Stimulated activated CD4-positive, alpha-beta T cell treated with anti-CD3 and anti-CD28 coated beads, Interleukin-1b, Interleukin-23, amount 100 ng/mL, for 1 hour (primary cell): ENCODE measurements at places on chromosomes 3 and 15.

DNA sequence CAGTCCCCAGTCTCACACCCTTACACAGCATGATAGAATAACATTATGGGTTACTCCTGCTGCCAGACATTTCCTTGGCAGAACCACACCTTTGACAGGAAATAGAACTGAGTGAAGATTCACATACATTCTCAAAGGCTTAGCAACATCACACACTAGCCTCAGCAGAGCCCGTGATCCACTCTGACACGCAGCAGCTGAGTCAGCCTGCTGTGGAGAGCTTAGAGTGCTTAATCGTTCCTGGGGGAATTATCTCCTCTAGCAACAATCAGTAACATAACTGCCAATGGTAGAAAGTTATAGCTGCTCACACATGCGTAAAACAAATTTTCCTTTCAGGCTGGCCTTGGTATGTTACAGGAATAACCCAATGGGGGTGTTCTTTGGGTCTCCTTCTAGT is 382.1 kb downstream of the GAP43 start:
- no peak for DNase-seq

- DNase-seq: no peak
Observed at GRCh38 chr3:77066829-77067228, 26.9 kb downstream of the ROBO2 start.

- DNase-seq: no peak
Observed at GRCh38 chr3:100226712-100227429, 33.9 kb upstream of the TBC1D23 start.

GRCh38 chr3:79769229-79769628 is 1.4 kb upstream of the ROBO1 start:
- DNase-seq: no peak

GRCh38 chr15:41799488-41799805 is 25.2 kb downstream of the MAPKBP1 start:
- no peak for DNase-seq

GRCh38 chr3:185381320-185382058 is 18.6 kb downstream of the MAP3K13 start:
- no peak for DNase-seq

GRCh38 chr3:25025236-25025635 is 402.8 kb upstream of the RARB start:
- DNase-seq: no peak

DNA sequence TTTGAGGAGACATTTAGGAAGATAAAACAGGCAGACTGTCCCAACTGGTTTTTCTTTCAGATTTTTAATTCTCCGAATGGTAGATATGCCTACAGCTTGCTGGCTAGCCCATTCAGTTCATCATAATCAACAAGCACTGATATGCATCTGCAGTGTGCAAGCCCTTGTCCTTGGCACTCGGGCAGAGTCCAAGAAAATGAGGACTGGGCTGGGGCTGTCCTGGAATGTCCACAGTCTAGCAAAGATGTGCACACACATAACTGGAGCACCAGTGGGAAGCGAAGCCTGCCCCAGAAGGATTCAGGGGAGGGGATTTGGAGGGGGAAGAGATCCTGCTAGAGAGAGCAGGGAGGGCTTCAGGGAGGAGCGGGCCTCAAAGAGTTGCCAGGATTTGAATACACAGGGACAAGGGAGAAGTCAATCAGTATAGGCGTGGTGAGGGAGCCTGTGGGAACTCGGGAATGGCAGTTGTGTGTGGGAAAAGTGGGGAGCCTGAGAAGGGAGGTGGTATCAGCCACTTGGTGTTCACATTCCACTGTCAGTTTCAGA is 8.7 kb downstream of the FAH start:
- no peak for DNase-seq

DNA sequence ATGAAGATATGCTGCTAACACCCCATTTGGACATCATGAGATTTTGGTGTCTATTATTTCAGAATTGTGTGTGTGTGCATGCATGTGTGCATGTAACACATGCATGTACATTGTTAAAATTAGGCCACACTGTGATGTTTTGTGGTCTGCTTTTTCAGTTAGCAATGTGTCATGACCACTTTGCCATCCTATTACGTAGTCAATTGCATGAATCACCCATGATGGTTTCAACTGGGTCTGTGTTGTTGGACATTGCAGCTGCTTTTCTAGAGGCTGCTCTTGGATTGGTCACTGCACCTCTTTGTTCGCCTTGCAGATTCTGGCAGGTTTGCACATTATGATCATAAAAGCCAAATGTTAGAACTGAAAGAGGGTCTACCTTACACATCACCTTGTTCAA is 101.0 kb upstream of the THBS1 start:
- DNase-seq: no peak

GRCh38 chr3:192033246-192033645 is 572.3 kb downstream of the PYDC2 start:
- no peak for DNase-seq

- peak; percentile 22 for DNase-seq
Observed at GRCh38 chr3:45592830-45593707, 1.5 kb upstream of the LIMD1 start.

GRCh38 chr3:194084284-194084683 is 51.7 kb upstream of the HES1 start:
- DNase-seq: no peak

DNA sequence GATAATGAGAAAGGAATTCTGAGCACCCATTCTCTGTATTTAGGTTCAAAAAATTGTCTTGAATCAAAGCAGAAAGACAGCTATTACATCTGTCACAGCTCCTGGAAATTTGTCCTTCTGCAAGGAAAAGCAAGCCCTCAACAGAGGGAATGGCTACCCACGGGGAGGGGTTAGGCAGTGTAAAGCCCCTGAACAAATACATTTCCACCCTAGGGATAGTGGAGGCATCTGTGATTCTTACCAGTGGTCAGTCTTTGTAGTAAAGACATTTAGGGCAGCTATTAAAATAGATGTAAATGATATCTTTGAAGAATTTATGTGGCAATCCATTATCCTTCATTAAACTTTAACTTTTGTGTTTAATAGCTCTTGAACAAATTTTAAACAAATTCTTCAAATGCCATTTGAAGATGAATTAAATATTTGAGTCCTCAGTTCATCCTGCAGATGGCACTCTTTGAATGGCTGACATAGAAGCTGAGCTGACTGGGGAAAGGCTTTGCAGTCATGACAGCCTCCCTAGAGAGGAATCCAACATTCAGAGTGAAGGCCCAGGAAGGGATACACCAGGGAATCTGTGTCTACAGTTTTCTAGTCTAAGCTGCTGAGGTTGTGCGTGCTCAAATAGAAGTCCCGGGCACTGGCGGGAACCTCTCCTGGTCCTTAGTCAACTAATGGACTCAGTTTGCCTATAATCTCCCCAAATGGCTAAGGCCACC is 359.7 kb upstream of the ROPN1 start:
- DNase-seq: no peak

DNA sequence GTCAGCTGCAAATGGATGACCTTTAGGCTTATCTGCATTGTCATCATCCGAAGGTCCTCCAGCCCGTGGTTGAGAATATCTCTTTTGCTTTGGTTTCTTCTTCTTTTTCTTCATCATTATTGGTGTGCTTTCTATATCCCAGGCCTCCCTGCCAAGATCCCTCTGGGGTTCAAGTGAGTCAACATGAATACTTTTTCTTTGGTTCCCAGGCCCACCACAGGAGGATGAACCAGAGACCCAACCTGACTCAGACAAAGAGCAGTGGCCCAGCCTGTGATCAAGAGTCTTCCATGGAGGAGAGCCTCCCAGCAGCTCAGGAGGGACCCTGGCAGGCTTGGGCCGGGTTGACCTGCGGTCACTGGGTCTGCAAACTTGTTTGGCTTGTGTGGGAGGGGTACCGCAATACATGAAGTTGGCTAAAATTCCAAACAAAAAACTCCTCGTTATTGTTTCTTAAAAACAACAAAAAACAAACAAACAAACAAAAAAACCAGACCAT is 104.2 kb downstream of the MAP4 start:
- no peak for DNase-seq

DNA sequence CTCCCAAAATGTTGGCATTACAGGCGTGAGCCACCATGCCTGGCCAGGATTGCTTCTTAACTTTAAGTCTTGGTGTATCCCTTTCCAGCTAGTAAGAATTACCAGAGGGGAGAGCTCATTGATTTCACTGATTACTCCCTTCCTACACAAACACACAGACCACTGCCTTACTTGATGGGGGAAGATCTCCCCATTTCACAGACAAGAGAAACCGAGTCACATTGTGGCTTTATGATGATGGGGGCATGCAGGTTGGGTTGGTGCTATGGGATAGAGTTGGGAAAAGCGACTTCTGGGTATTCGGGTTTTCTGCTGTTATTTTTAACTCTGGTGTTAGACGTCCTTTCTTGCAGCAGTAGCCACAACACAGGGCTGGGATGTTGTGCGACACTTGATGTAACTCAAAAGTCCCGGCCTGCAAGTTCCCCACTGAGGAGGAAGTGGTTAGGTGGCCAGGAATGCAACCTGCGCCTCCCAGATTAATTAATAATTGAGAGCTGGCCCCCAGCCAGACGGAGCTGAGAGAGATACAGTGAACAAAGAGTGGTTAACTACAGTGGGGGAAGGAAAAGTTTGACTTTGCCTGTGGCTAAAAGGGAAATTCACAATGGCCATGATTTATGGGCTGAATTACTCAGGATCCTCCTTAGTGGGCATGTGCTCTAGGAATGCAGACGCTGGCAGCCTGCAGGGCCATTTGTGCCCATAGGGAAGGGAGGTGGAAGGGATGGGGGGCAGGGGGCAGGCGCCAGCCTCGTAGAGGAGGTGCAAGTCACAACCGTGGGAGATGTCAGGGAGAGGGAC is 63.6 kb downstream of the SMAD6 start:
- DNase-seq: no peak

DNA sequence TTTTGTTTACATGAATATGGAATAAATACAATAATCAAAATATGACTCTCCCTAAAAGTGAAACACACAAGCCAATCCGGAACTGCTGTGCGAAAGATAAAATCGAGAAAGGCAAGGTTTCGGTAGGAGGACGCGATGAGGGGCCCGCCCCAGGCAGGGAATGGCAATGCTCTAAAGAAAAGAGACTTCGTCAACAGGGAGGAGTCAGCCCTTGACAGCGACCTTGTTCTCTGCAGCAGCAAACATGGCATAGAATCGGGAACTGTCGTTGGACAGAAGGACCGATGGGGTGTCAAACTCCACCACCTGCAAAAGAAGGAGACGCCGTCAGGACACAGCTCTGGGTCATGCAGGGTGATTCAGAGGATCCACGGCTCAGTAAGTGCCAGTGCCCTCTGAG is 36.4 kb upstream of the PARL start:
- DNase-seq: no peak

GRCh38 chr3:100873611-100874010 is 119.6 kb downstream of the ABI3BP start:
- no peak for DNase-seq

GRCh38 chr3:17014284-17014683 is 129.5 kb downstream of the PLCL2 start:
- DNase-seq: no peak

DNA sequence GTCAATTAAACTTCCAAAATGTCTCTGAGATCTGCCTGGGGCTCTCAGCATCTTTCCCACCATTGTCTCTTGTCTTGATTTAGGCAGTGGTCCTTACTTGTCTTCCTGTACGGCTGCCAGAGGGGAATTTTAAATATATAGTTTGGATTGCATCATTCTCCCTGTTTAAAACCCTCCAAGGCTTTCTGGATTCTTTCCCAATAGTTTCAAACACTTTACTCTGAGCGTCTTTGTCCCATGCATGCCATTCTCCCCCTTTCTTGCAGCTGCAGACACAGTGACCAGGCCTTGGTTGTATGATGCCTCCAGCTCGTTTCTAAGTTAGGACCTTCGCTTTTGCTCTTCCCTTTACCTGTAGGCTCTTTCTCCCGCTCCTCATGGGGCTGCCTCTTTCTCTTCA is 323.3 kb upstream of the CTNNB1 start:
- DNase-seq: no peak

DNA sequence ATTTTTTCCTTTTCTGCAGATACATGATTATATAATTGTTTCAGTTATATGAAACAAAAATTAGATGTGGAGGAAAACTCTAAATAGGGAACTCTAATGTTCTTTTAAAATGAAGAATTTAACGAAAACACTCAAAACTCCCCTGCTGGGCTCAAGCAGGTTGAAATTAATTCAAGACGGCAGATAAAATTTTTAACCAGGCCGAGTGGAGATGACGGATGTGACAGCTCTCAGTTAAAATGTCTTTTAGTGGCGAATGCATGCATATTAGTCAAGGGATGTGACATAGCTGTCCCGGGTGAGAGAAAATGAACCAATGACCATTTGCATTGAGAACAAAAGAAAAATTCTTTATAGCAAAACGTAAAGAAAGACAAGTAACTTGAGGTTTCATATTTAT is 110.1 kb downstream of the ROBO2 start:
- DNase-seq: no peak

- no peak for DNase-seq
Observed at GRCh38 chr15:85142312-85142711, 160.7 kb downstream of the PDE8A start.

- no peak for DNase-seq
Observed at GRCh38 chr3:36991923-36992805, 767 bp downstream of the EPM2AIP1 start.

- DNase-seq: no peak
Observed at GRCh38 chr3:170178651-170179050, 2.9 kb downstream of the PHC3 start.

GRCh38 chr15:31255176-31255510 is 71.5 kb upstream of the KLF13 start:
- DNase-seq: no peak

GRCh38 chr15:34722439-34722836 is 32.4 kb downstream of the GJD2 start:
- DNase-seq: no peak

- DNase-seq: no peak
Observed at GRCh38 chr3:119330858-119331257, 36.7 kb downstream of the ARHGAP31 start.

DNA sequence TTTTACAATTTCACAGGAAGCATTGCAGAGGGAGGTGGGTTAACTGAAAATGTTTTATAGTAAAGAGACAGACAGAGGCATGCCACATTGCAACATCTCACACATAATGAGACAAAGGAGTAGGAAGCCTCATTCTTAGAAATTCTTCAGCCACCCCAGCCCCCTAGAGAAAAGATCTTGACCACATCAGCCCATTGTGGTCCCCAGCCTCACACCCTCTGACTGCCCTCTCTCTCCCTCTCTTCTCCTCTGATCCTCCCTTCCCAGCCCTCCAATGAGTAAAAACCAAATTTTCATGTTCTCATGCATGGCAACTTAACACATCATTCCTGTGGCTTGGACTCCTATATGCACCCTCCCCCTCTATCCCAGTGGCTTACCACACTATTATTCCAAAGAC is 174.1 kb downstream of the UACA start:
- DNase-seq: no peak

- no peak for DNase-seq
Observed at GRCh38 chr3:152197451-152197850, 71.3 kb upstream of the MBNL1 start.

- DNase-seq: no peak
Observed at GRCh38 chr15:73763931-73764330, 10.8 kb upstream of the INSYN1 start.

DNA sequence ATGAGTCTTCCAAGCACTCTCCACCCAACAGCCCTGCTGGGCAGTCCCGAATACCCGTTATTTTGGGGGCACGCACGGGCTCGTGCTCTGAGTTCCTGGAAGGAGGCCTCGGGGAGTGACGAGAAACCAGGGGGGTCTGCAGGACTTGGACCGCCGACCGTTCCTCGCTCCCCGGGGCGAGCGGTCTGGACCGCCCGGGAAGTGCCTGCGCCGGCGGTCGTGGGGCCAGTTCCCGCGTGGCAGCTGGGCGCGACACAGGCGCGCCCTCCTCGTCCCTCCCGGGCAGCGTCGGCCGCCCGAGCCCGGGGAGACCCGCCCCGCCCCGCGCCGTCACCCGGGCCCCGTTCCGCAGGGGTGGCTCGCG is 387 bp downstream of the GNB4 start:
- DNase-seq: no peak
